ENCODE measurements at places on chromosomes 5 and 9.
A peak's percentile ranks its signal among the peaks of the same experiment; 100 is the strongest.

GRCh38 chr5:173970878-173971650 is 17.9 kb upstream of the C5orf47 start:
- DNase-seq: no peak

- DNase-seq: no peak
These were observed 19.4 kb upstream of the DAB2IP start for GRCh38 chr9:121631978-121632418.

DNA sequence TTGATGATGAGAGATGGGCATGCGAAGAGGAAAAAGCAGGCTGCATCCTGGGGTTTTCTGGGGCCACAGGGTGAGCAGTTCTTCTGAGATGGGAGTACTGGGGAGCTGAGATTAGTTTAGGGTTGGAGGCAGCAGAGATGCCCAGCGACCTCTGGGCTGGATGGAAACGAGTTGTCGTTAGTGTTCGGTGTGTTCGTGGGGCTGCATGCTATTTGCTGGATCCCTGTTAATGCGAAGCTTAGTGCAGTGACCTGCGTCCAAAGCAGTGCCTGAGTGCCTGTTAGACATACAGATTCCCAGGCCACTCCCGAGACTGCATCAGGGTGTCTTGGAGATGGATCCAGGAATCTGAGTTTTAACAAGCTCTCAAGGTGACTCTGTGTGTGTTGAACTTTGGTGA is 201.3 kb downstream of the CACNA1B start:
- no peak for DNase-seq

- no peak for DNase-seq
These were observed 69.5 kb upstream of the PITX1 start for GRCh38 chr5:135103575-135103853.

GRCh38 chr9:119810645-119811429 is 441.6 kb upstream of the BRINP1 start:
- peak; percentile 0 for DNase-seq

Data from mesenchymal stem cell (in vitro differentiated cells and primary cell).